ENCODE measurements at places on chromosomes 2 and 18.

- DNase-seq: no peak
Measured at GRCh38 chr18:13309031-13309747, 90.6 kb downstream of the LDLRAD4 start.

- no peak for DNase-seq
Measured at GRCh38 chr18:54765636-54766375, 62.5 kb upstream of the RAB27B start.

- peak; percentile 70 for DNase-seq
Measured at GRCh38 chr18:45328811-45329210, 286.5 kb upstream of the SLC14A2 start.

DNA sequence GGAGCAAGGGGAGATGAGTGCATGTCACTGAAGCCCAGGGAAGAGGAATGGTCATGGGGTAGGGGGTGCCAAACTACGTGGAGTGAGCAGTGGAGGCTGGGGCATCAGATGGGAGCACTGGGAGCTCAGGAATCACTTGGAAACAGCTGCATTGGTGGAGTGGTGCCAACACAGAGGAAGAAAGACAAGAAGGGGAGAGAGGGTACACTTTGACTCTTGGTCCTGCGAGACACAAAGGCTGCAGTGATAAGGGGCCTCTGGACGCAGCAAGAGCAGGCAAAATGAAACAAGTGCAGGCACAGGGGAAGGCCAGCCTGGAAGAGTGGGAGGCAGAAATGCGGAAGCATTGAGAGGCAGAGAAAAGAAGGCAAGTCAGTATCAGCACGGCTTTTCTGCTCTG is 134.7 kb upstream of the SMIM21 start:
- no peak for DNase-seq

- no peak for DNase-seq
Measured at GRCh38 chr2:17190527-17190926, 327.7 kb downstream of the RAD51AP2 start.

DNA sequence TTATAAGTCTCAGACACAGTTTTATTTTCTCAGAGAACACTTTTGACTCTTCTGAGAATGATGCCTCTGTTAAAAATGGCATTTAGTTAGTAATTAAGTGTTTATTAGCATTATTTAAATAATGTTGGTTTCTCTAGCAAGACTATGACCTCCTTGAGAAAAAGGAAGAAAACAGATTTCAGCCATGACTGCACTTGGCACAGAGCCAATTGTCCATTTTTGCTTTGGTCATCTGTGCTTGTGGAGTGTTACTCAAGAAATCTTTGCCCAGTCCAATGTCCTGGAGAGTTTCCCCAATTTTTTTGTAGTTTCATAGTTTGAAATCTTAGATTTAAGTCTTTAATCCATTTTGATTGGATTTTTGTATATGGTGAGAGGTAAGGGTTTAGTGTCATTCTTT is 1229.4 kb upstream of the FAM98A start:
- no peak for DNase-seq

- DNase-seq: peak; percentile 94
Measured at GRCh38 chr2:33529771-33530481, 53.5 kb downstream of the RASGRP3 start.

GRCh38 chr18:11178951-11179549 is 29.7 kb upstream of the PIEZO2 start:
- peak; percentile 61 for DNase-seq

DNA sequence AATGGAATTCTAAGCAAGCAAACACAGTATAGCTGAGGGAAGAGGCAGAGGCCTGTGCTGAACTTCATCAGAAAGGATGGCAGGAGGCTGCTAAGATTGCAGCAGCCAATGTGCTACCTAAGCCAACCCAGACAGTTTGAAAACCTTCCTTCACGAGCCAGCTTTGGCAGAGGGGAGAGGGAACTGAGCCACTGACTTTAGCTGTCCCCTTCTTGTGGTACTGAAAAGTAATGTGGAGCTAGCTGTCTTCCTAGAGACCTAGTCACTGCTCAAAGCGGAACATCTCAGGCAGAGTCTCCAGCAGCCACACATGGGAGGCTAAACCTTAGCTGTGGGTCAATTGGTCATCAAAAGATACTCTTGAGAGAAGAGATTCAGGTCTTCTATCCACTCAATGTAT is 419.0 kb downstream of the FBXO15 start:
- no peak for DNase-seq

GRCh38 chr2:62724886-62725711 is 19.6 kb downstream of the EHBP1 start:
- DNase-seq: no peak

DNA sequence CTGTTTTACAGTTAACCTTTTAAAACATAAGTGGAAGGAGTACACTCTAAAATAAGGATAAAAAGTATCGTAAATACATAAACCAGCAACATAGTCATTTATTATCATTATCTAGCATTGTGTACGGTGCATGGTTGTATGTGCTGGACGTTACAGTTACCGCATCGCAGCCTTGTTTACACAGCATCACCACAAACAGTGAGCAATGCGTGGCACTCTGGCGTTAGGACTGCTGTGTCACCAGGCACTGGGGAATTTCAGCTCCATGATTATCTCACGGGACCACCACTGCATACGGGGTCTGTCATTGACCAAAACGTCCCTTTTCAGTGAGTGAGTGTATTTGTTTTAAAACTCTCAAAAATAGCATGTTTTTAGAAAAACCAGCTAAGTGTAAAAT is 103.0 kb upstream of the SNTG2 start:
- DNase-seq: no peak

DNA sequence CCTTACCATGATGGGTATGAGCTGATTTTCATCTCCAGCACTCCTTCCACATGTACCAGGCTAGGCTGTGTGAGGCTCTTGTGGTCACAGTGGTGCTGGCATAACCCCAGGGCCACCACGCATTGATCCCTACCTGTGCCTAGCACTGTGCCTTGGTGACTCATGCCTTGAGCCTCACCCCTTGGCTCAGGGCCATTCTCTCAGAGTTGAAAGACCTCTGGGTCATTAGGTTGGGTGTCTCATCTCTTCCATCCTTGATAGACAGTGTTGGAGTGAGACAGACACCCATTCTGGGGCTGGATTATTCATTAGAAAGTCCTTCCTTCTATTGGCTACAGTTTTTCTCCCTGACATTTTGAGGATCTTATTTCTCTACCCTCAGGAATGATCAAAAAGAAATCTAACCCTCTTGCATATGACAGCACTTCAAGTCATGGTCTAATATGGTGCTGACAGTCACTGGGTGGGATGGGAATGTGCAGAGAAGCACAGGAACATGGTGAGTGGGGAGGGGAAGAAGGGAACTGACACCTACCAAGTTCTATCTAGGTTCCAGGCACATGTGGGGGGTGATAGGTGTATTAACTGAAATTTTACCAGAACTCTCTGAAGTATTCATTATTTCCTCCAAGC is 41.3 kb downstream of the DYSF start:
- DNase-seq: no peak

DNA sequence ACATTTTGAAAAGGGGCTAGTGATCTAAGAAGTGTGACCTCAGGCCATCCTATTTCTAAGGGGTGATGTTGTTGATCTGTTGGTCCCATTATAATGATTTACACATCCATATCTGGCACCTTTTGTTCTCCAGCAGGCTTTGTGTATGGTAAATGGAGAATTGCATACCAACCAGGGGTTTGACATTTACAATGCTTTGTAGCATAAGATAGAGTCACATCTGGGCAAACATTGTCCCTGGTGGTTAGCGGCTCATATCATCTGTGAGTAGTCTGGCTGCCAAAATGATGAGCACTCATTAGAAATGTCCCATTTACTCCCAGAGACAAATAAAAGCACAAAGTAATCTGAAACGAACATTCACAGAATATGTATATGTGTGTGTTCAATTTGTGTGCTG is 1775.5 kb upstream of the CELF4 start:
- DNase-seq: no peak

DNA sequence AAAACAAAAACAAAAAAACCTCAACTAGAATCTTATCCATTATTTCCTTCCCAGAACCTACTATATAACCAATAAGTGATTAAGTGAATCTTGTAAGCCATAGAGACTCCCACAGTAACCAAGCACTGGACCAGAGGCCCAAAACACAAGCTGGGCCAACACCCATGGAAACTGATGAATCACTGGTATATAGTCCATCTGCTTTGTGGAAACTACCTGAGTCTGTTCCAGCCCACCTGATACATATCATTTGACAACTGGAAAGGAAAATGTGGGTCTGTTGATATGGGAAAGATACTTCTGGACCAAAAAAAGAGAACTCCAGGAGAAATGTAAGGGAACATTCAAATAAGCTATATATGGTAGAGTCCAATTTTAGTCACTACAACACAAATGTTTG is 252.8 kb downstream of the MREG start:
- DNase-seq: no peak

GRCh38 chr18:21489919-21490495 is 110.5 kb downstream of the ESCO1 start:
- DNase-seq: no peak

GRCh38 chr2:150625741-150626140 is 138.3 kb upstream of the RND3 start:
- no peak for DNase-seq

DNA sequence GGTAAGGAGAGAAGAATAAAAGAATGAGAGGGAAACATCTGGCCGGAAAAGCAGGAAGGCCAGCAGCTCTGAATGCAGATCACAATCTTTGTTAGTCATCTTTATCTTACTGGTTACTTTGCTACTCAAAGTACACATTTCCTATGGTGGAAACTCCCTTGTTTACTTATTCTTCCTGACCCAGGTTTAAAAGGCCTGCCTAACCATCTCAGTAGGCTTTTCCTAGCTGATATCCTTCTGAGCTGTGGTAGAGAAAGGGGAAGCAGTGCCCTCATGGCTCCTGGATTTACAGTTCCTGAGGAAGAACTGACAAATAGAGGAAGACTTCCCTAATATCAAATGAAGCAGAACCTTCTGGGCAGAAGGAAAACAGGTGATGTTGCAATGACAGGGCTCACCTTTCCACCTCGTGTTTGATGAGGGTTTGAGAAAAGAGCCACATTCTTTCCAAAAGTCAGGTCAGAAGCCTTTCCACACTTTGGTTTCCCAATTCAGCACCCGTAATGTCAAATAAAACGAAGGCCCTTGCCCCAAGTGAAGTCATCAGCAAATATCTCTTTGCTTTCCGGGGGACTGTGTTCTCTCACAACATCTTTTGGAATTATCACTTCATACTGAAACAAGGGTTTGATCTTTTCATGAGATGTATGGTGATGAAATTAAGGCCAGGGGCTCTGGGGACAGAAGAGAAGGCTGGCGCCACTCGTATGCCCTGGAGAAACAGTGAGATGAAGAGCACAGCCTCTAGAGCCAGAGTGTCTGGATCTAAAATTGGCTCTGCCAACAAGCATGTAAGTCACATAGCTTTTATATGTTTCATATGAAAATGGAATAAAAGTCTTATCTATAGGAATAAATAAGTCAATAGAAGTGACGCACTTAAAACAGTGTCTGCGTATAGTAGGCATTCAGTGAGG is 26.7 kb upstream of the APOB start:
- DNase-seq: no peak

DNA sequence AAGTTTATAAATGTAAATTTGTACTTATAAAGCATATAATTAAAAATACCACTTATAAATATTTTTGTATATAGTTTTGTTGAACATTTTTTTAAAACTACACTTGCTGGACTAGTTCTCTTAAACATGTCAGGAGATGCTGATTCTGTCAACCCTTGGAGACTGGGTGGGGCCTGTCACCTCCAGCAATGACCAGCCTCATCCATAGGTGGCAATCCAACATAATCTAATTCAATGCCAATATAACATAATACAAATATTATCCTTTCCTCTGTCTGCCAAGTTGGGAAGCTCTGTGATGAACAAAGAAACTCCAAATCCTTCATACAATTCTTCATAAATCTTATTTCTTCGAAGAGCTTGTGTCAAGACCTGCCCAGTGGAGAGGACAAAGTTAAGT is 140.4 kb downstream of the RBMS1 start:
- DNase-seq: no peak

- no peak for DNase-seq
Measured at GRCh38 chr2:188328419-188328818, 36.7 kb downstream of the GULP1 start.

GRCh38 chr2:110994250-110994961 is 126.3 kb upstream of the BCL2L11 start:
- no peak for DNase-seq

DNA sequence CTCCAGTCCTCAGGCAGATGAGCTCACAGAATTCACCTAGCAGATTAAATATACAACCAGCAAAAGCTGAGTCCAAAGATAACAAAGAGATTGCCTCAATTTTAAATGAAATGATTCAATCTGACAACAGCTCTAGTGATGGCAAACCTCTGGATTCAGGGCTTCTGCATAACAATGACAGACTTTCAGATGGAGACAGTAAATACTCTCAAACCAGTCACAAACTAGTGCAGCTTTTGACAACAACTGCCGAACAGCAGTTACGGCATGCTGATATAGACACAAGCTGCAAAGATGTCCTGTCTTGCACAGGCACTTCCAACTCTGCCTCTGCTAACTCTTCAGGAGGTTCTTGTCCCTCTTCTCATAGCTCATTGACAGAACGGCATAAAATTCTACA is 86.0 kb downstream of the PTRHD1 start:
- DNase-seq: no peak

DNA sequence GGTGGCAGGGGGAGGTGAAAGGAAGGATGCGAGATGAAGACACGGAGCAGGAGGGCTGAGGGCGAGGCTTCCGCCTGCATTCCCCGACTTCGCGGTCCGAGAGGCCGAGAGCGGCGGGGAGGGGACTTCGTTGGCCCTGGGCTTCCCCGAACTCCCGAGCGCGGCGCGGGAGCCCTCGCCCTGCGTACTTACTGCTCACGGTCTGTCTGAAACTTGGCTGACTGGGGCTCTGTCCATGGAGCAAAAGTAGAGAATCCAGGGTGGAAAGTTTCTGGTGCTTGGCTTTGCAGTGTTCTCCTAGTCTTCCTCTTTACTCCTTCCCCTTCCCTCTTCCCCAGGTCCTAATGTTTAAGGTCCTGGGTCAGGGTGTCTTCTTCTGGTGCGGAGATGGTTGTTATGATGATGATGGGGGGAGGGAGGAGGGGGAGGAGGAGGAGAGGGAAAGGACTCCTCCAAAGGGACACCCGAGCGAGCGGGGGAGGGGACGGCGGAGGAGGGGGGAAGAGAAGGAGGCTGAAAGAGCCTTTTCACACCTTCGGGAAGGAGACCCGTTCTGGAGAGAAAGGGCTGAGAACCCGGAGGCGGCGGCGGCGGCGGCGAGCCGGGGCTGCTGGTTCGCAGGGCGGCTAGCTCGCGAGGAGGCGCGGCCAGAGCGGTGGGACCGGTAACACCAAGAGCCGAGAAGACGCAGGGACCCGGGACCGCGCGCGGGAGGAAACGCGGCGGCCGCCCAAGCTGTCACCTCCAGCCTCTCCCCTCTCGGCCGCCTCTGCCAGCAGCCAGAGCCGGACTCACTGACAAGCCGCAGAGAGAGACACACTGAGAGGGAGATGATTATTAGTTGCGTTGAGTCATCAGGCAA is at the start of gene SATB2:
SATB2 (minus strand) TSS at position 793 of the 862 bp plus-strand sequence. CDS start 1,902 bp downstream, outside the sequence.
- DNase-seq: peak; percentile 70

GRCh38 chr18:46097431-46097800 is 680 bp downstream of the ATP5F1A start:
- no peak for DNase-seq

All from AG08395 (cell line).